Activated CD8-positive, alpha-beta memory T cell treated with anti-CD3 and anti-CD28 coated beads for 48 hours (primary cell): ENCODE measurements at places on chromosomes 2 and 18.

DNA sequence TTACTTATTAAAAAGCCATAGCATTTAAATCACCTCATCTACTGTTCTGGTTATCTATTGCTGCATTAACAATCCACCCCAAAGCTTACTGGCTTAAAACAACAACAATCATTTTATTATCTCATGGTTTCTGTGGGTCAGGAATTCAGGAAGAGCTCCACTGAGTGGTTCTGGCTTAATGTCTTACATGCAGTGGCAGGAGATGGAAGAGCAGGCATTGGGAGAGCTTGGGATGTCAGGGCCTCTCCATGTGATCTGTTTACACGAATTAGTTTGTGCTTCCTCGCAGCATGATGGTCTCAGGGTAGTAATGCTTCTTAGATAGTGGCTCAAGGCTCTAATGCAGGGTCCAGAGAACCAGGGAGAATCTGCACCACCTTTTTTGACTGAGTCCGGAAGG is 14.4 kb upstream of the REL start:
- DNase-seq = no peak

GRCh38 chr18:48602759-48603390 is 64.0 kb downstream of the CTIF start:
- DNase-seq = no peak

DNA sequence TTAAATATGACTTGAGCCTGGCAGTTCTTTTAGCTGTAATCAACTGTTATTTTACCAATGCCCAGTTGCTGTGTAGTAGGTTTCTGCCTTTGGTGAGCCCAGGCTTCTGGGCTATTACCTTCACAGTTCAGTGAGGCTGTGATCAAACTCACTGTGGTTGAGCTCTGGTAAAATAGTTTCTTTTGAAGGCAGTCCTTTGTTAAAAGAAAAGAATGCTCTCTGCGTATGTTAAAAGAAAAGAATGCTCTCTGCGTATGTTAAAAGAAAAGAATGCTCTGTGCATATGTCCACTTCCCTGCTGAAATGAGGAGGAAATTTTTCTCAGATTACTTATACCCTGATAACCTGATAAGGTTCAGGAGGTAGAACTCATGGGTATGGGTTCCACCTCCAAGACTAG is 244.3 kb downstream of the RNF144A start:
- no peak for DNase-seq

- DNase-seq = no peak
Measured at GRCh38 chr2:47310801-47311560, 92.0 kb upstream of the MSH2 start.

DNA sequence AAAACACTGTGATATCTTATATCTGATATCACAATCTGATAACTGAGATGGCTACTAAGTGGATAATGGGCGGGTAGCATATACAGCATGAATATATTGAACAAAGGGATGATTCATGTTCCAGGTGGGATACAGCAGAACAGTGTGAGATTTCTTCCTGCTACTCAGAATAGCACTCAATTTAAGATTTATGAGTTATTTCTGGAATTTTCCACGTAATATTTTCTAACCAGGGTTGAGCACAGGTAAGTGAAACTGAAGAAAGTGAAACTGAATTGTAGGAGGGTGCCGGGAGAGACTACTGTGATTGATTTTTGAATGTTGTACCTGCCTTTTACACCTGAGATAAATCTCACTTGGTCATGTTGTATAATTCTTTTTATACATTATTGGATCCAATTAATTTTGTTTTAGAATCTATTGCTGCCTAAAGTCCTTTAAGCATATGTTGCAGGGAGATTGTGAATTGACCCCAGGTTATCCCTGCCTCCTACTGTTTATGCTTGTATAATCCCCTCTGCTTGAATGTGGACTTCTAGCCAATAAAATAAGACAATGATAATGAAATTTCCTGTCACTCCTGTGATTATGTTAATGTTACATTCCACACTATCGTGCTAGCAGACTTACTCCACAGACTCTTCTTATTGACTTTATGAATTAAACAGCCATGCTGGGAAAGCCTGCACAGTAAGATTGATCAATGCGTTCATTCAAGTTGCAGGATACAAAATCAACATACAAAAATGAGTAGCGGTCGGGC is 67.6 kb upstream of the RBBP8 start:
- DNase-seq = no peak

DNA sequence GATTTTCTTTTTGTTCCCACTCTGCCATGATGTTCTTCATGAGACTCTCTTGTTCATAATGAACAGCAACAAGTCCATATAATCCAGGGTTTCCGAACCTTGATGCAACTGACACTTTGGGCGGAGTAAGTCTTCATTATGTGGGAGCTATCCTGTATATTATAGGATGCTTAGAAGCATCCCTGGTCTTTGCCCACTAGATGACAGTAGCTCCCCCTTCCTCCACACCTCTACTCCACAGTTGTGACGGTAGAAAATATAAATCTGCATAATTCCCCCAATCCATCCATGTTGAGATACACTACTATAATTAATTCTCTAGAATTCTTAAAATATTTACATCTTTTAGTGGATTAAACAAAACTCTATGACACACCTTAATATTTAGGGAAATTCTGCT is 482.2 kb upstream of the CELF4 start:
- no peak for DNase-seq

DNA sequence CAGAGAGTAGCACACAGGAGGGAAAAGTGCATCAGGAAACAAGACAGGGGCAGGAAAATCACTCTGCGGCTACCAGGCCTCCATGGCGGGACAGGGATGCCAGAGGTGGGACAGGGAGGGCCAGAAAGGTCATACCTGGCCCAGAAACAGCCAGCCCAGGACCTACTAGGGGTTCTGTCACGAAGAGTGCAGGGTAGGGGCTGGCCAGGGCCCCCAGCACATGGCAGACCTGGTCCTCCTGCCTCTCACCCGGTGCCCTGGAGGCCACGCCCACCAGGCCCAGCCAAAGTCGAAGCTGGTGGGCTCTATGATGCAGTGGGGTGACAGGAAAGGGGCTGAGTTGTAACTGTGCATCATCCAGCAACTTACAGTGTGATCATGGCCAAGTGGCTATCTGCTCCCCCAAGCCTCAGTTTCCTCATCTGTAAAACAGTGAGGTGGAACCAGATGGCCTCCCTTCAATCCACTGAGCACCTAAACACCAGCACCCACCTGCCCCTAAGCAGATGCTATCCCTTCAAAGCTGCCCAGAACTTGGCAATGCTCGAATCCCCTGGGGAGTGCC is 10.6 kb downstream of the CYP26B1 start:
- DNase-seq = no peak

- DNase-seq = no peak
Measured at GRCh38 chr18:49855711-49856415, 42.5 kb upstream of the ACAA2 start.

- DNase-seq = no peak
Measured at GRCh38 chr2:46075848-46076247, 221.4 kb upstream of the EPAS1 start.

DNA sequence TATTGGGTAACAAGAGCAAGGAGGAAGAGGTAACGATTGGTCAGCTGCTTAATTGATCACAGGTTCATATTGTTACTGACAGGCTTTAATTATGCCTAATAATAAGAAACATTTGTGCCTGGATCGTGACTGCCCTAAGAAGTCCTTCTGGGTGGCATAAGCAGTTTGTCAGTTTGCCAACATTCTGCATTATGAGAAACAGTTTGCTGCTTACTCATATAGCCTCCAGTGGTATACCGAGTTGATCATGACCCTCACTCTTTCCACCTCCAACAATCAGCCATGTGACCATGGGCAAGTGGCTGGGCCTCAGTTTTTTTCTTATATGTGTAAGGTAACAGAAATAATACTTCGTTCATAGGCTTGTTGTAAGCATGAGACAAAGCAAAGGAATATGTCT is 96.6 kb upstream of the CABLES1 start:
- DNase-seq = no peak

- no peak for DNase-seq
Measured at GRCh38 chr18:27605107-27605834, 420.2 kb upstream of the CHST9 start.

GRCh38 chr2:43611987-43612894 is 16.4 kb upstream of the THADA start:
- no peak for DNase-seq
